NCI-H460 (cell line): ENCODE measurements at places on chromosomes 3 and 15. TPM values are rescaled to one million over a fixed set of nuclear protein-coding genes. Genes with fewer than 3 reads are reported as not detected.

Gene GALNT15
- 0.07 and 0.09 TPM in 2 replicates for total RNA-seq

Gene MRPL3
- 246 and 251 TPM in 2 replicates for total RNA-seq

Gene EPHA3
- total RNA-seq: 7.2 and 7.8 TPM in 2 replicates

Gene IREB2
- 31.6 and 32.4 TPM in 2 replicates for total RNA-seq

Gene FAM81A
- 0.92 and 2.1 TPM in 2 replicates for total RNA-seq

Gene BOC
- total RNA-seq: not detected in 2 replicates
